Activated T-cell treated with anti-CD3 and anti-CD28 coated beads, Interleukin-2, amount 50 U/mL, for 48 hours (primary cell): ENCODE measurements at places on chromosomes 7 and 10.

DNA sequence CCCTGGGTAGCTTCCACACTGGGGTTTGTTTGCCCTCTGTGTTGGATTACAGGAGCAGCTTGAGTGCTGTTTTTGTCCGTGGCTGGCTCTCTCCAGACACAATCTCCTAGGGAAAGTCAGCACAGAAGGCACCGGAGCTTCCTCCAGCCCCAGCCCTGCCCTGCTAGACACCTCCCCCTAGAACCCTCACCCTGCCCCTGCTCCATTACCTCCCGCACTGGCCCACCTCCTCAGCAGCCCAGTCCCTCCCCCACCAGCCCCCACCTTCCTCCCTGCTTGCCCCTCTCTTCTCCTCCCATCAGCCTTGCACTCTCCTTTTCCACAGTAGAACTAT lies 130.5 kb downstream of the ADCY1 start:
- no peak for DNase-seq

DNA sequence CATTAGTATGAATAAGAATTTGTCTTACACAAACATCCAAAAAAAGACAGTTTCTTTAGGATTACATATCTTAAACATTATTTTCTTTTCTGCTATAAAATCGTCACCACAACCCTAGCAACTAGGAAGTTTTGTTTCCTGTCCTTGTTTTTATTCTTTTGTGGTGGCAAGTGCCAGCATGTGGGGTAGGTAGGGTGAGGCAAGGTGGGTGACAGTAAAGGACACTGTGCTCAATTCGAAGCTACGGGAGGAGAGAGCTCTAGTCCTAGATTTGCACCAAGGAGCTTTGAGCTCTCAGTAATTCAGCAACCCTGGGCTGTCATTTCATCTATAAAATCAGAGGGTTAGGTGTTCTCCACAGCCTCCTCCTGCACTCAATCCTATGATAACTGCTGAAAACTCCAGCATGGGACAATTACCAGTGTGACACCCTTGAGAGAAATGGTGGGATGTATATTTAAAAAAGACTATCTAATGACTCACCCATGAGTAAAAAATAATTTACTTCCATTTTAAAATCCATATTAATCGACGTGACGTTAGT lies 187.1 kb downstream of the FAM107B start:
- no peak for DNase-seq

DNA sequence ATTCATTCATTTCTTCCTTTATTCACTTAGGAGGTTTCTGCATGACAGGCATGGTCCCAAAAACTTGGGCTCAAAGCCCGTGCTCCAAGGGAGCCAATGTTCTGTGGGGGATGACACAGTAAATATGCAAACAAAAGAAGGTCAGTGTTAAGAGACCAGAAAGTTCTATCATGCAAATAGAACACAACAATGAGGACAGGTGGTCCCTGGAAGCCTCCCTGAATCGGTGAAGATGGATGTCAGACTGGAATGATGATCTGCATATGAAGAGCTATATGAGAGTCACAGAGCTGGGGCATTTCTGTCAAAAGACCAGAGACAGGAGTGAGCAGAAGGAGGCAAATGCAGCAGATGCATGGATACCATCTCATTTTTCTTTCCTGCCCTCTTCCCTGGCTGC lies 129.0 kb downstream of the ABCA13 start:
- DNase-seq = no peak

DNA sequence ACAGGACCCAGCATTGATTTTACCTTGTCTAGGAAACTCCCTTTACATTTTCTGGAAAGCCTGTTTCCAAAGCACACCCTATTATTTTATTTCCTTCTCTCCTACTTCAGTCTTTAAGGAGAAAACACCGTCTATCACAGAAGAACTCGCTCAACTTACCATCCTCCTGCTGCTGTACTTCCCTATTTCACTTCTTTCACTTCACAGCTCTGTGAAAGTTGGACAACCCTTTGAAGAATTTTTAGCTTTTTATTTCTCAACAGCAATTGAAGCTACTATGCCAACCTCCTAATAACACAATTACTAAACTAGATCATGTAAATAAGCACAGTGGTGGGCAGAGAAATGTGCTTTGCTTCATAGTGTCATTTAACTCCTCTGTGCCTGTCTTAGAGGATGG lies 166.5 kb downstream of the TFEC start:
- no peak for DNase-seq

- peak; percentile 16 for DNase-seq
These were observed at the start of gene TAC1 for GRCh38 chr7:97731736-97732564. Gene TAC1 (plus strand): TSS chr7:97732086. CDS start chr7:97732613, 527 bp downstream.

DNA sequence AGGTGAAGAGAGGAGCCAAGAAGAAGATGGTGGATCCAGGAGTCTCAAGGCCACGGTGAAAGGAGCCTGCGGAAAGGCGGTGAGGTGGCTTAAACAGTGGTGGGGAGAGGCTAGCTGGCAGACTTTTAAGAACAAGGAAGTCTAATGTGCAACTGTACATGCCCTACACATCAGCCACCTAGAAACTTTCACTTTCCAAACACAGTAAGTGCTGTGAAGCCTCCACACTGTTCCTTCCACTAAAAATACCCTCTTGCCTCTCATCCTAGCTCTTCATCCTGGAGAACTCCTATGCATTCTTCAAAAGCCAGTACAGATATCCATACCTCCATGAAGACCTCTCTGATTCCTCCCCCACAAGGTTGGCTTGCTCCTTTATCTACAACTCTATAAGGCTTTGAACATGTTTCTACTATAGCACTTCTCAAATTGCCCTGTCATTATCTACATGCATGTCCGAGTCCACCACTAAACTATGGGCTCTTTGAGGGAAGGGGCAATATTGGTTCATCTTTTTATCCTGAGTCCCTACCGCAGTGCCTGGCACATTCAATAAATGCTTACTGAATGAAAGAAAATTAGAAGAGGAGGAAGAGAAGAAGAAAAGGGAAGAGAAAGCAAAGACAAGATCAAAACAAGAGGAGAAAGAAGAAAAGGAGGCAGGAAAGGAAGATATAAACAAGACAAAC lies 54.2 kb downstream of the DNAJC12 start:
- no peak for DNase-seq

- DNase-seq = no peak
These were observed 569.1 kb downstream of the DNAJB6 start for GRCh38 chr7:157905651-157906461.
